ENCODE measurements at places on chromosomes 1 and 21.

DNA sequence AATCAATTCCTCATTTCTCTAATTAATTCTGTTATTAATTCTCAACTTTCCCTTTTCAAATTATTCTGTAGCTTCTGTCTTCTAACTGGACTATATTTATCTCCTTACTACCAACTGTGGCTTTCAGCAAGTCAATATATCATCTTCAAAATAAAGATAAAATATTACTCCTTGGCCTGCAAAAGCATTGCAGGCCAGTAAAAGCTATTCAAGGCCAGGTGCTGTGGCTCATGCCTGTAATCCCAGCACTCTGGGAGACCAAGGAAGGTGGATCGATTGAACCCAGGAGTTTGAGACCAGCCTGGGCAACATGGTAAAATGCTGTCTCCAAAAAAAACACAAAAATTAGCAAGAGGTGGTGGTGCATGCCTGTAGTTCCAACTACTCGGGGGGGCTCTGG, 27.9 kb downstream of the USP48 start:
- no peak for DNase-seq

DNA sequence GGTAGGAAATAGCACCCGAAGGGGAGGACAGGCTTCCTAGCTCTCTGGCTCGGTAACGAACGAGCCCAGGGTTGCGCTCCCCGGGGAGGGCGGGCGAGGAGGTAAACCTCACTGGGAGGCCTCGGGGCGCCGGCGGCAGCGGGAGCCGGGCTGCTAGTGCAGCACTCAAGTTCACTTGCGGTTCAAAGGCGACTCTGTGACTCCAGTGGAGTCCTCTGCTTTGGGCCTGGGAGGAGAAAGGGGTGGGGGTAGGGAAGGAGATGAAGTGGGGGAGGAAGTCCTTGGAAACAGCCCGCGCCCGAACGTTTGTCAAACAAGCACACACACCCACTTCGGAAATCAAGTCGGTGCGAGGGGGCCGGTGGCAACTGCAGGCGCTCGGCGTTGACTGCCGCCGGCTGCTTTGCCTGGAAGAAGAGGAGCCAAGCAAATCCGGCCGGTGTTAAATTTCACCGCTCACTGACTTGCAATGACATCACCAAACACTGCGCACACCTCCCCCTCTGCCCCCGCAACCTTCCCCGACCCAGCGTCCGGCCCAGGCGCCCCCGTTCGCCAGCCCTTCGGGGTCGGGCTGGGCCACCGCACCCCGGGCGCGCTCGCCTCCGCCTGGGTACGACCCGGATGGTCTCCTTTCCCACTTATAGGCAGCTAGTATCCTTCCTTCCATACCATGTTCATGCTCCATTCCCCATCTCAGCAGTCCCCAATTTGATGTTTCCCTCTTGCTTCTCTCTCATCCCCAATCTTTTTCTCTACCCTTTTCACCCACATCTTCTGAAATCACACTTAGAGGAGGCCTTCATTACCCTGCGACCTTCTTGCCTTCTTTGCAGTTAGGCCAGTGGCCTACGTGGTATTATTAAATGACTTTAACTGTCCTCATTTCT, at the start of gene COL24A1:
Gene COL24A1, minus strand, starts transcription at position 207 of the 890 bp plus-strand sequence. CDS start 376 bp downstream, outside the sequence.
- DNase-seq: no peak

GRCh38 chr1:236154671-236155398, 12.5 kb downstream of the GPR137B start:
- DNase-seq: no peak

DNA sequence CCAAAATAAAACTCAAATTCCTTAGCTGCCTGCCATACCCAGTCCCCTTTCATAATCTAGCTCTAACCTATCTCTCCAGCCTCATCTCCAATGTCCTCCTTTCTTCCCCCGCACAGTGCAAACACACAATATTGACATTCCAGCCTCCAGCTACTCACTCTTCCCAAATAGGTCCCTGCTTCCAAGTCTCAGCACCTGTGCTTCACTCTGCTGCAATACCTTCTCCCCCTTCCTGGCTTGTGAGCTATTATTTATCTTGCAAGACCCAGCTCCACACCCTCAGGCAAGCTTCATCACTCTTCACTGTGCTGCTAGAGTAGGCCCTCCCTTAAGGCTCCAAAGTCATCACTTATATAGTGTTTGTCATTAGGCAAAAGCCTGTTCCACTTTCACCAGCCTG, 9.7 kb downstream of the PLPP3 start:
- no peak for DNase-seq

GRCh38 chr1:3943806-3944577, 43.9 kb upstream of the C1orf174 start:
- DNase-seq: no peak

DNA sequence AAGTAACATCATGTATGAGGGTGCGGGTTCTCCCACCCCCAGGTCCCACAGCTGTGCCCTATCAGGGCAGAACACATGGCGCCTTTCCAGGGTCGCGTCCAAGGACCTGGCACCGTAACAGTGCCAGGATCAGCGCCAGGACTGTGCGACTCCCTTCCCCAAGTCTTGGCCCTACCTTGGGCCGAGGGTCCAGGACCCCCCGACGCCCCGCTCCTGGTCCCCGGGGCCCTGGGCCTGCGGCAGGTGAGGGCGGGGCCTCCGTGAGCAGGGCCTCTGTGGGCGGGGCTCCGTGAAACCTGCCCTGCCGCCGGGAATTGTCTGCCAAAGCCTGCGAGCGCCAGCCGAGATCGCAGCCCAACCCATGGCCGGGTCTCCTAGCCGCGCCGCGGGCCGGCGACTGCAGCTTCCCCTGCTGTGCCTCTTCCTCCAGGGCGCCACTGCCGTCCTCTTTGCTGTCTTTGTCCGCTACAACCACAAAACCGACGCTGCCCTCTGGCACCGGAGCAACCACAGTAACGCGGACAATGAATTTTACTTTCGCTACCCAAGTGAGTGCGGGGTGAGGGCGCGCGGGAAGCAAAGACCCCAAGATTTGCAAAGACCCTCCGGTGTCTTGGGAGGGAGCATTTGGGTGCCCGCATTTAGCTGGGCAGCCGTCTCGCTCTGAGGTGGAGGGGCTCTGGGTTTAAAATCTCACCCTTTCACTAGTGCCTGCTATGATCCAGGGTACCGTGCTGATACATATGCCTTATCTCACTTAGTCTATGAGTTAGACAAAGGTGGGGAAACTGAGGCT, at the start of gene RHBG:
Gene RHBG, plus strand, starts transcription at position 323 of the 796 bp plus-strand sequence. Its CDS starts 39 bp downstream, at position 362.
- DNase-seq: no peak

DNA sequence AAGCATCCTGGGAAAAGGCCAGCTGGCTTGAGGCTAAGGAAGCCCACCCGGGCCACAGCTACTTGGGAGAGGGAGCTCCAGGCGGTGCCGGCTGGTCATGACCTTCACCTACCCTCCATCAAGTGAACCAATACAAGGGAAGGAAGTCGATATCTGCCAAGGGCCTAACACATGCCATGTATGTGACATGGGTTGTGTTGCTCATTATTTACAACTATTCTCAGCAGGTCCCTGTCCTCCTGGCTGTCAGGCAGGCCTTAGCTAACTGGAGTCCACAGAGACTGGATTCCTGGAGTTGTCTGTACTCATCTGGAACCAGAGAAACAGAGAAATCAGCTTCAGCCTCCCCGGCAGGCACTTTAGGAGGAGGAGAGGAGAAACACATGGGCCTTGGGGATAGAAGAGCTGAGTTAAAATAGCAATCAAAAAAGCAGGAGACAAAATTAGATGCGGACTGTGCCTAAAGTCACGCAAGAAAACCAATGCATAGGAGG, 15.7 kb downstream of the TCEA3 start:
- no peak for DNase-seq

GRCh38 chr21:14215971-14216641, at the start of gene RBM11:
Gene RBM11 (plus strand): TSS chr21:14216157. CDS start chr21:14216187, 30 bp downstream.
- peak; percentile 46 for DNase-seq

DNA sequence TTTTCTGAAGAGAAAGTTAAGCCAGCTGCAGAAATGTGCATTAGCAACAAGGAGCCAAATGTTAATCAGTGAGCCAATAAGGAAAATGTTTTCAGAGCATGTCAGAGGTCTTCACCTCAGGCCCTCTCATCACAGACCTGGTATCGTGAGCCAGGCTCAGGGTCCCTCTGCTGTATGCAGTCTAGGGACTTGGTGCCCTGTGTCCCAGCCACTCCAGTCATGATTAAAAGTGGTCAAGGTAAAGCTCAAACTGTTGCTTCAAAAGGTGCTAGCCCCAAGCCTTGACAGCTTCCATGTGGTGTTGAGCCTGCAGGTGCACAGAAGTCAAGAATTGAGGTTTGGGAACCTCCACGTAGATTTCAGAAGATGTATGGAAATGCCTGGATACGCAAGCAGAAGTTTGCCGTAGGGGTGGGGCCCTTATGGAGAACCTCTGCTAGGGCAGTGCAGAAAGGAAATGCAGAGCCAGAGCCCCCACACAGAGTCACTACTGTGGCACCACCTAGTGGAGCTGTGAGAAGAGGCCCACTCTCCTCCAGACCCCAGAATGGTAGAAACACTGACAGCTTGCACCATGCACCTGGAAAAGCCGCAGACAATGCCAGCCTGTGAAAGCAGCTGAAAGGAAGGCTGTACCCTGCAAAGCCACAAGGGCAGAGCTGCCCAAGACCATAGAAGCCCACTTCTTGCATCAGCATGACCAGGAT, 1128.7 kb downstream of the AMY1C start:
- no peak for DNase-seq

DNA sequence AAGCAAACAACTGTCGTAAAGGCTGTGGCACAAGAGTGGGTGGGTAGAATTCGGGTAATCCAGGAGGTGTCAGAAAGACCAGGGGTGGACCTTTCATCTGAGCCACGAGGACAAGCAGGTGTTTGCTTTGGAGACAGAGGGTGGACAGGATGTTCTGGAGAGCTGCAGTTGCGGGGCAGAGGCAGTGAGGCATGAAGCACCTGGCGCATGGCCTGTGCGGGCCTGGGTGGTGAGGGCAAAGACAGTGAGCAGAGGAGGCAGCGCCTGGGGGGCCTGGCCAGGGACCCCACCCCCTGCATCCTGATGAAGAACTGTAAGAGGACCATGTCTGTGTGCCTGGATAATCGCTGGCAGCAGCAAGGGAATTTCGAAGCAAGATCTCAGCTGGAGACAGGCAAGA, 24.9 kb downstream of the KIF26B start:
- DNase-seq: no peak

GRCh38 chr1:20587661-20588053, 1.2 kb upstream of the CDA start:
- DNase-seq: no peak

GRCh38 chr1:3785456-3786157, 10.7 kb downstream of the LRRC47 start:
- no peak for DNase-seq

- DNase-seq: no peak
Measured at GRCh38 chr1:67524143-67525052, 94.2 kb upstream of the SERBP1 start.

DNA sequence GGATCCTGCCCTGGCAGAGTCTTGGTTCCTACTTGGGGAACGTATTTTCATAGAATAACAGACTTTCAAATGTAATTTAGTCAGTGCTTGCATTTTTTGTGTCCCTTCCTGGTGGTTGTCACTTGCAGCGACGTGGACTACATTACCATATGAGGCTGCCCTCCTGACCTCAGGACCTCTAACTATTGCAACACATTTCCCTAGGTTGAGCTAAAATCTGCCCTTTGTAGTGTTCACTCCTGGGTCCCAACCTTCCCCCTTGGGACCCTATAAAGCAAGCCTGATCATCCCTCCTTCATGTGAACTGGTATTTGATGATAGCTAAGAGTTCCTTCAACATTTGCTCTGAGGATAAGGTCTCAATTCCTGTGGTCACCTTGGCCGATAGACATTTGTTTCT, 95.6 kb upstream of the CACNA1E start:
- DNase-seq: no peak

DNA sequence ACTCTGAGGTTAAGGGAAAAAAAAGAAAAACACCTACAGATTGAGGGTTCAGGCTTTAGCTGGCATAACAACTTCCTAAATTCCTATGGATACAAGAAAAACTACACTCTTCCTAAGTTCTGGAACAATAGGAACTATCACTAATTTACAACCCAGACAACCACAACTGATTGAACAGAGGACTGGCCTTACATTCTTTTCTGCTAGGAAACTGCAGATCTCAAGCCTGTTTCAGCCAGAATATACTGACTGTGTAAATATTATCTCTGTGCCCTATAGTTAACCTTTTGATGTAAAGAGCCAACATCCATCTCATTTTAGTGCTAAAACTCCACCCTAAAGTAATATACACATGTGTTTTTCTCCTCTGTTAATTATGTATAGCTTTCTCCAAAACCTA, 1186.5 kb upstream of the TMPRSS15 start:
- DNase-seq: no peak

- no peak for DNase-seq
Measured at GRCh38 chr1:228287541-228288425, 79.9 kb downstream of the OBSCN start.

- no peak for DNase-seq
Measured at GRCh38 chr1:48222501-48223242, at the start of gene SLC5A9. Gene SLC5A9 (plus strand): TSS chr1:48222716. CDS start chr1:48222737, 21 bp downstream.
